ENCODE measurements at places on chromosomes 11 and 22.

- DNase-seq, result no peak
Measured at GRCh38 chr11:86234831-86235461, 9.6 kb upstream of the EED start.

DNA sequence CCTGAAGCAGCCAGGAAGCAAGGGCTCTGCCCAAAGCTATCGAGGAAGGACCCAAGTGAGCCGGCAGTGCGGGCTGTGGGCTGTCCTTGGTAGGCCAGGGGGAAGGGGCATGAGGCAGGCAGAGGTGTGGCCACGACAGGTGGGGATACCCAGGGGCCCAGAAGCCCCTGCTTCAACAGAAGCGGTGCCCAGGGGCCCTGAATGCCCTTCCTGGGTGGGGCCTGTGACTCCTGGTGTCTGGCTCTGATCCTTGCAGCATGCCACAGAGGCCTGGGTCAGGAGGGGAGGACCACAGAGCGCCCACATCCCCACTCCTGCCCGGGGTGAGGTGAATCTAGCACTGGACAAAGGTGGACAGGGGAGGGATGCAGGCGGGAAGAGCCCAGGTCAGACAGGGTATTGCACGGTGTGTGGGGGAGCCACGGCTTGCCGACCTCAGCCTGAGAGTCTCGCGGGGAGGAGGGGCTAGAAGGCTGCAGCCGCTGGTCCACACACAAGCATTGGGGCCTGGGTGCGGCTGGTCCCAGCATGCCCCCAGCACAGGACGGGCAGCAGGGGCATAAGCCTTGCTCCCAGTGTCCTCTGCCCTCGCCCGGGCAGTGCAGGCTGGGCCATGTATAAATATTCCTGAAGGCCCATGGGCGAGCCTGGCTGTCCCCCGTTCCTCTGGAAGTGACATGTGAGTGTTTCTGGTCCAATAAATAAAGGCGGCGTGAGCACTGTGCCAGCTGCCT, 19.0 kb downstream of the MAFF start:
- no peak for DNase-seq

- no peak for DNase-seq
Measured at GRCh38 chr22:48669226-48669625, 1158.4 kb downstream of the BRD1 start.

GRCh38 chr11:108944471-108945178, 279.8 kb downstream of the DDX10 start:
- no peak for DNase-seq

DNA sequence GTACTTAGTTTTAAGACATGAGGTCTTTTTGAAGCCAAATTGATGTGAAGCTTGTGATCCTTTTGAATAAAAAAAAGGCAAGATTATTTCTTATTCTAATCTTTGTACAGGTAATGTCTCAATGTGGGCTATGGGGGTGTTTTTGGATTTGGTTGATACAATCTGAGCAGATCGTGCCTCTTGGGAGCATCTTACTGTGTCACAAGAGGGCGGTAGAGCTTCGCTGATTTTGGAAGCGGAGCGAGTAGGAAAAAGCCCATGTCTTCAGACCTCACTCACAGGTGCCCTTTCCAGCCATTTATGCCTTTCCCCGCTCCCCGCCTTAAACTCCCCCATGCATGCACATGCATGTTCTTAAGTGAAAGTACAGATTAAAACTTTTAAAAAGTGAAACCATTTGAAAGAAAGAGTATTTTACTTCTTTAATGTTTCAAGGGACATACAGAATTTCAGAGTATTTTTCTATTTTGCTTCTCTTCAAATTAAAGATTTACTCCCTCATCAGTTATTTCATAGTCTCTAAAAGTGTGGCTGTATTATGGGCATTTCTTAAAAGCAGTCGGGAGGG, 18.8 kb downstream of the DDX25 start:
- peak; percentile 63 for DNase-seq

- DNase-seq, result no peak
Measured at GRCh38 chr11:74450318-74450717, 17.0 kb downstream of the KCNE3 start.

DNA sequence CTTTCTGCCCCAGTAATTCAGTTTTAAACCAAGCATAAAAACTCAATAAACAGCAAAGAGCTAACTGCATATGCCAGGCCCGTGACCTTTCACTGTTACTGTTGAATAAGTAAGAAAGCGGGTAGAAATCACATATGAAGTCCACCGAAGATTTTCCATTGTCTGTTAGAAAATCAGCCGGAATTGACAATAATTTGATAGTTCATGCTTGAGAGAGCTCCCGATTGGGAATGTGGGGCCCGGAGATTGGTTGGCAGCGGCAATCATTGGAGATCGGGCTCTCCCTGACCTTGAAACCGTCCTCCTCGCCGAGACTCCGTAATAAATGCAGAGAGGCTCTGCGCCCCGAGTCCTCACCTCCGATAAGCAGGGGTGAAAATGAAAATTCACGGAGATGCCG, 709.6 kb downstream of the BRD1 start:
- DNase-seq, result no peak

DNA sequence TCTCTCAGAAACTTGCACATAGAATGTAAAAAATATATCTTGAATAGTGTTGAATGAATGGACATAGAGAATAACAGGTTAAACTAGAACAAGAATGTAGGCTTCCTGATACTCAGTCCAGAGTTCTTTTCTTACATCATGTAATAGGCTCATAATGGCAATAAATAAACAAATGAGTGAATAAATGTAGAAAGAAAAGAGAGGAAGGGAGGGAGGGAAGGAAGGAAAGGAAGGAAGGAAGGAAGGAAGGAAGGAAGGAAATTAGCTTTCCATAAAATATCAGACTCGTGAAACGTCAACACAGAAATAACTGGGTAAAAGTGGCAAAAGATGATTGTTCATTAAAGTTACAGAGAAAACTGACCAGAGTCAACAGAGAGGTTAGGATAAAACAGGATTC, 2001.0 kb downstream of the LRRC4C start:
- no peak for DNase-seq

GRCh38 chr11:19392321-19392720, 151.6 kb upstream of the E2F8 start:
- DNase-seq, result no peak

GRCh38 chr11:96103102-96103501, 179.2 kb upstream of the MTMR2 start:
- DNase-seq, result no peak

DNA sequence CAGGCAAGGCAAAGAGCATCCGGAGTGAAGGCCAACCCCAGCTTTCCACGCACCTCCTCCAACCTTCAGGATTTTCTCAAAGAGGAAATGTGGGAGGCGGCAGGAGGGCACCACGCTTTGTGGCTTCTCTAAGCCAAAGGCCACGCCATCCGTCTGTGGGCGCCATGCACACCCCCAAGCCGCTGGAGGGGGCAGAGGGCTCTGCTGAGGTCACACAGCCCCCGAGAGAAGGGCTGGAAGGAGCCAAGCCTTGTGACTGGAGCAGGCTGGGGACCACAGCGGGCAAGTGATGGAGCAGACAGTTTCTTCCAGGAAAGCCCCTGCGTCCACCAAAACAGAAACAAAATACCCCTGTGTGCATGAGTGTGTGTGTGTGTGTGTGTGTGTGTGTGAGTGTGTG, 527.4 kb downstream of the BRD1 start:
- DNase-seq, result no peak

GRCh38 chr11:109696191-109696897, 274.4 kb downstream of the C11orf87 start:
- DNase-seq, result no peak

DNA sequence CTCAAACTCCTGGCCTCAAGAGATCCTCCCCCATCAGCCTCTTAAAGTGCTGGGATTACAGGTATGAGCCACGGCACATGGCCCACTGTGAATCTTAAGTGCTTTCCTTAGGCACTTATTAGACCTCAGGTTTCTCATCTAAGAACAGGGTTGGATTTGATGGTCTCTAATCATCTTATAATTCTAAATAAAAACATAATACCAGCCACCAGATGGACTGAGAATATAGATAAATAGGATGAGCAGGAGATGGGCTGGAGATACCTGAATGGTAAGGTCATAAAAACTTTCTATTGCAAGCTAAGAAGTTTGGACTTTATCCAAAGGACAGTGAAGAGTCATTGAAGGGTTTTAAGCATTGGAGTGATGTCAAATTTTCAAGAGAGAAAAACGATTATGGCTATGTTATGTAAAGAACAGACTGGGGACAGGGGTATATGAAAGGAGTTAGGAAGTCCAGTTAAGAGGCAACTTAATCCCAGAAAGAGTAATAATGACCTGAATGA, 85.2 kb downstream of the RELT start:
- no peak for DNase-seq

- peak; percentile 66 for DNase-seq
Measured at GRCh38 chr11:363948-364761, 5.1 kb upstream of the B4GALNT4 start.

DNA sequence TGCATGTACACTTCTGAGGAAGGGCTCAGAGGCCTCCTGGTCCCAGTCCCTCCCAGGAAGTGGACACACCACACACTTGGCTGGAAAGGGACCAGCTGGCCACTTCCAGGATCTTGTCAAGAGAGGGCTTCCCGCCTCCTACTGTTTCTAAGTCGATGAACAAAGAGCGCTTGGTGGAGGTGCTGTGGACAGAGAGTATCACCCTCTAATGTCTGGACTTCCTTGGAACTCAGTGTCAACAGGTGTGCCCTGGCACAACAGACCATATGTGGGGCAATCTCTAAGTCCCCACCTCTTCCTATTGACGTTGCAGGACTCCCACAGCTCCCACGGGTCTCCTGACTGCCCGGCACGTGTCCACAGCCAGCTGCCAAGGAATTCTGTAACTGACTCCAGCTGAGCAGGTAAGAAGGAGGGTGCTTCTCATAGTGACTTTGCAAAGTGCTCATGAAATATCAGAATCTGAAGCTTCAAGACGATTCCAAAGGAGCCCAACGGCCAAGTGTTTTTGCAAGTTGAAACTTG, 16.1 kb downstream of the POU2AF1 start:
- DNase-seq, result no peak

DNA sequence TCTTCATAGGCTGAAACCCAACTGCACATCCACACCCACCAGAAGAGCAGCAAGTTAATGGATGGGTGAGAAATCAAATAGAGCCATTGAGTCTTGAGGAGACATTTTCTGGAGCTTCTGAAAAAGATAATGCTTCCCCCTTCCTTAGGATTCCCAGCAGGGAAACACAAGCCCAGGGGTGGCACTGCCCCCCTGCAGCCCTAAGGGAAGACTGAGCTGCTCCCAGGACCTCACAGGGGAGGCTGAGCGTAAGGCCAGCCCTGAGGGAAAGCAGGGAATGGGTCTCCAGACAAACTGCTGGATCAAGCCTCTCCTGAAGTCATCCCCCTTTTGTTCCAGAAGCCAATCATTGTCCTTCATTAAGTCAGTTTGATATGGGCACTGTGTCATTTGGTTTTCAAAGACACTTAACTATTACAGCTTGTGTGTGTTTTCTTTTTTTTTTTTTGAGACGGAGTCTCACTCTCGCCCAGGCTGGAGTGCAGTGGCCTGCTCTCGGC, 15.1 kb downstream of the LTO1 start:
- DNase-seq, result no peak

DNA sequence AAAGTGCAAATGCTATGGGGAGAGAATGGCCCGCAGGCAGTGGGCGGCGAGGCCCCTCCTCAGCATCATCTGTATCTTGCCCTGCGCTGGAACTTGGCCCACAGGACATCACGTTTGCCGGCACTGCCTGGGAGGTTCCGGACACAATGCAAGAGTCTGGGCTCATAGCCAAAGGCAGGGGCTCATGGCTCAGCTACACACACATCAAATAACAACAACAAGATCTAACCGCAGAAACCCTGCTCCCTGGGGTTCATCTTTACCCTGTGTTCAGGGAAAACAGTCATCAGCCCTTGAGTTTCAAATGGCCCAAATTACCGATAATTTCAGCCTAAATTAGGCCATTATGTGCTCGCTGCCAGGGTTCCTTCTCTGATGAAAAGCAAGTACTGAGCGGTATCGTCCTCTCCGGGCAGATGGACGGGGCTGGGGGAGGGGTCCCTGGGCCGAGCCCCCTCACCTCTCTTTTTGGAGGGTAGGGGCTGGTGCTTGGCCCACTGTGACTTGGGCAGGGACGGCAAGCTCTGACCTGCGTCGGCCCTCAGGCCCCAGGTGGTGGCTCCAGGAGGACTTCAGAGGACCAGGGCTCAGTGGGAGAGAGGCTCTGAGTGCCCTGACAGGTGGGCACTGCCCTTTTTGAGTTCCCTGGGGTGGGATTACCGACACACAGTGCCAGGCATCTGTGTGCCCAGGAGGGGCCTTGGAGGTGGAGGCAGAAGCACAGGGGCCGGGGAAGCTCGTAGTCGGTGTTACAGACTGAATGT, 25.0 kb upstream of the GAL start:
- DNase-seq, result peak; percentile 17

GRCh38 chr11:108221911-108222573, 396 bp downstream of the NPAT start:
- DNase-seq, result peak; percentile 13

DNA sequence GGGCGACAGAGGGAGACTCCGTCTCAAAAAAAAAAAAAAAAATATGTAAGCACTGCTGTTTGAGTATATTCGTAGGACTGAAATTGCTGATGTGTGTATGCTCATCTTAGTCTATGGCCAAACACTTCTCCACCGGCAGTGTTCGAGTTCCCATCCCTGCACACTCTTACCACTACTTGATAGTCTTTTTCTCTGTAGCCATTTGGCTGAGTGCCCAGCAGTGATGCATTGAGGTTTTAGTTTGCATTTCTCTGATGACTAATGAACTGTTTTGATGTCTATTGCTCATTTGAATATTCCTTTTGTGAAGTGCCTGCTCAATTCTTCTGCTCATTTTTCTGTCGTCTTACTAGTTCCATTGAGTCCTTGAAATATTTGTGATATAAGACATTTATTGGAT, 1.9 kb downstream of the TIRAP start:
- peak; percentile 82 for DNase-seq

GRCh38 chr22:44023404-44024287, 456 bp upstream of the PARVB start:
- peak; percentile 61 for DNase-seq

DNA sequence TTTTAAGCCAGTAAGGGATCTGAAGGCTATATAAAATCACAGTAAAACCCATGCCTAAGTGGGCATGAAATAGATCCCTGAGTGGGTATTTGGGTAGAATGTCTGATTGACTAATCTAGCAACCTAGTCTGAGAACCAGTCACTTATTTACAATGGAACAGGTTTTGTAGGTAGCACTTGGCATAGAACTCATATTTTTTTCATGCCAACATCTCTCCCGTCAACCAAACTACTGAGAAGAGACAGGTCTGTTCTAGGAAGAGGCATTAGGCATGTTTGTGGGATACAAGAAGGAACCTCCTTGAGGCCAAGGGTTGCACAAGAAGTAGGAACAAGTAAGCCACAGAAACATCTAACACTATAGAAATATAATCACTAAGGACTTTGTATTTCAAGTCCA, 840.4 kb upstream of the TENM4 start:
- DNase-seq, result no peak

- DNase-seq, result no peak
Measured at GRCh38 chr11:77233011-77233410, 68.5 kb downstream of the GDPD4 start.

All from common myeloid progenitor, CD34-positive (primary cell).